ENCODE measurements at places on chromosomes 4 and X. TPM values are rescaled to one million over a fixed set of nuclear protein-coding genes. Genes with fewer than 3 reads are reported as not detected.

Gene EDA2R
- total RNA-seq, result 2.6 TPM

Gene XK
- 3.7 TPM for total RNA-seq

Gene CLOCK
- total RNA-seq, result 17.4 TPM

Gene IL1RAPL1
- 2.3 TPM for total RNA-seq

Gene SLC10A4
- 0.49 TPM for total RNA-seq

Gene SSX7
- not detected for total RNA-seq

Gene TCP11X2
- not detected for total RNA-seq

Gene TEX11
- total RNA-seq, result not detected

Gene GC
- 0.35 TPM for total RNA-seq

Gene GPC4
- 34.1 TPM for total RNA-seq

- H3K36me3 ChIP-seq, result no peaks in the 10 kb centered on the region
- no peak for DNase-seq
Measured at GRCh38 chrX:121802881-121803412, 755.5 kb downstream of the GLUD2 start.

GRCh38 chr4:36004204-36004851 is 240.0 kb downstream of the ARAP2 start:
- H3K27me3 ChIP-seq, result no peaks in the 10 kb centered on the region
- no peak for DNase-seq
- H3K36me3 ChIP-seq, result no peaks in the 10 kb centered on the region
- H3K4me3 ChIP-seq, result no peak overlapping the region
- H3K4me1 ChIP-seq, result no peaks in the 10 kb centered on the region

GRCh38 chrX:110440016-110440805 is 81.6 kb downstream of the RTL9 start:
- peaks cover 37% of the 10 kb centered on the region for H3K27me3 ChIP-seq
- H3K4me3 ChIP-seq, result no peak overlapping the region
- H3K4me1 ChIP-seq, result peaks cover under 1% of the 10 kb centered on the region
- no peak overlapping the region for H3K27ac ChIP-seq

GRCh38 chrX:126551306-126551705 is 1.3 kb downstream of the DCAF12L1 start:
- H3K27ac ChIP-seq, result no peak overlapping the region
- H3K27me3 ChIP-seq, result peaks cover 2% of the 10 kb centered on the region
- DNase-seq, result no peak
- H3K36me3 ChIP-seq, result no peaks in the 10 kb centered on the region
- H3K4me3 ChIP-seq, result no peak overlapping the region
- no peaks in the 10 kb centered on the region for H3K4me1 ChIP-seq

DNA sequence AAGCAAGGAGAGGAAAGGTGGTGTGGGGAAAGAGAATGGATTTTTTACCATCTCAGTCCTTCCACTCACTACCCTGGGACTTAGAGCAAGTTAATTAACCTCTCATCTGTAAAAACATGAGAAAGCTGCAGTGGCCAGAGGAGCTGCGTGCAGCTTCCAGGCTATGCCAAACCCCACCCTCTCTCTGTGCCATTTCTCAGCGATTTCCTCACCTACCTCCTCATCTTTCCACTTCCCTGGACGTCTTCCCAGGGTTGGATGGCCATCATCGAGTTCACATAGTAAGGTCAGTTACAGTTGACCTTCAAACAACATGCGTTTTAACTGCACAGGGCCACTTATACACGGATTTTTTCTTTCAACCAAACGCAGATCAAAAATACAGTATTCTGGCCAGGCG is 64.3 kb downstream of the SMIM20 start:
- no peak for DNase-seq
- H3K36me3 ChIP-seq, result no peaks in the 10 kb centered on the region
- peaks cover 5% of the 10 kb centered on the region for H3K4me1 ChIP-seq
- no peak overlapping the region for H3K4me3 ChIP-seq
- no peaks in the 10 kb centered on the region for H3K27me3 ChIP-seq
- H3K27ac ChIP-seq, result no peak overlapping the region

DNA sequence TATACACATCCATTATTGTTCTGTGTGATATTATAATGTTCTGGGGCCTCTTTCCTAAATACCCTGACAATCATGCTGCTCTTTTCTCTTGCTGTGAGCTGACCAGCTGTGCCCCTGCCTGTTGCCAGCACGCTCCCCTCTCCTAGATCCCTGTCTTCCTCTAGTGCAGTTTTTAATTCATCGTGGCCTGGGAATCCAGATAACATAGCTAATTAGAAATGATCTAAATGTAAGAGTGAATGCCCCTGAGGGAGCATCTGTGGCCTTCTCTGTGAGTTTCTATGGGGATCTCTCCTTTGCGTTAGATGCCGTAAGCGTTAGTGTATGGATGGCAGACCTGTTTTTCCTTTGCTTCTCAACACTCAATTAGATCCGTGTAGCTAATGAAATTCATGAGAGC is 434.3 kb downstream of the SPRY1 start:
- peak; percentile 89 for DNase-seq
- peak overlapping the region; percentile 98 for H3K27ac ChIP-seq
- H3K4me1 ChIP-seq, result peaks cover 23% of the 10 kb centered on the region

DNA sequence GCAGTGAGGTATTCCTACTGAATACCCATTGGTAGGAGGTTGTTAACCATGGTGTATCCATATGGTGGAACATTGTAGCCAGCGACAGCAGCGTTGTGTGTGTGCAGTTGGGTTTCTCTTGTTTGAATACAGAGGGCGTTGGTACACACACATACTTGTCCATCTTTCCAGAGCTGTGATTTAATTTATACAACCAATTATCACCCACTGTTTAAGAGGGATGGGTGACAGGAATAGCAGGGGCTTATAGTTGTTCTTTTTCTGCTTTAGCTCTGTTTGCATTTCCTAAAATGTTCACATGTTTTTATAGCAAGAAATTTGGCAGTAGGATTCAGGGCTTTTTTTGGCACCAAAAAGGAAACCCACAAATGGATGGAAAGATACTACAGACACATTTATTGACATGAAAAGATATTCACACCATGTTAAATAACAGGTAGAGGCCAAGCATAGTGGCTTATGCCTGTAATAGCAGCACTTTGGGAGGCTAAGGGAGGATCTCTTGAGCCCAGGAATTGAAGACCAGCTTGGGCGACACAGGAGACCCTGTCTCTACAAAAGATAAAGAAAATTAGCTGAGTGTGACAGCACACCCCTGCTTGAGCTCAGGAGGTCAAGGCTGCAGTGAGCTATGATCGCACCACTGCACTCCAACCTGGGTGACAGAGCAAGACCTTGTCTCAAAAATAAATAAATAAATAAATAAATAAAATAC is 60.6 kb downstream of the TNIP2 start:
- H3K27ac ChIP-seq, result no peak overlapping the region
- peaks cover 88% of the 10 kb centered on the region for H3K36me3 ChIP-seq
- no peak overlapping the region for H3K4me3 ChIP-seq
- no peaks in the 10 kb centered on the region for H3K27me3 ChIP-seq
- no peak for DNase-seq

DNA sequence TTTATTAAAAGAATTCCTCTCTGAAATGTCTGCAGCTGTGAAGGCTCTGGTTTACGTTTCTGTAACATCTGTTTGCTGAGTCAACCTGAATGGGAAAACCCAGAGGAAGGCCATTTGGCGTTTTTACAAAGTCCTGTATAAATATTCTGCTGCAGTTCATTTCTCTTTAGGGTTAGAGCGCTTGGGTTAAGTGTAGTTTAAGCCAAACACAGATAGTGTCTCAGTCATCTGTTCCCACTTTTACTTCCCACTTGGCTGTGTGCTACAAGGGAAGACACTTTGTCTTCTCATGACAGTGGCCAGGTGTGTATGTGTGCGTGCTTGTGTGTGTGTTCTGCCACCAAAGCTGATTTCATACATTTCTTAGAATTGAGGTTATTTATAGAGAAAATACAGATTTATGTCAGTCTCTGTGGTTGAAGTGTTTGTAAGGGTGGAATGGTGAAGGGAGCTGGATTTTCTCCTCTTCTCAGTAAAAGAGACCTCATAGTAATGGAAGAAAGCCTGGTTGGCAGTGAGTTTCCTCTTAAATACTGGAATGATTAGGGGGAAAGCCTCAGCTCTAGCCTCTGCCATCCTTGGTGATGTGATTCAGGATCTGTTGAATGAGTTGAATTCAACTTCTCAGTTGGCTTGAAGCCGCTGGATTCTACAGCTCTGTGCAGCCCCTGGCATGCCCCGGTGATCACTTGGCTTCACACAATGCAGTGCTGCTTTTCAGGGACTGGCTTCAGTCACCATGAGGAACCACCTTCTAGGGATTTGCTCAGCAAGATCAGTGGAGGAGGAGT is 50.6 kb downstream of the JADE1 start:
- no peaks in the 10 kb centered on the region for H3K27me3 ChIP-seq
- peak; percentile 96 for DNase-seq
- peaks cover 51% of the 10 kb centered on the region for H3K4me1 ChIP-seq
- H3K27ac ChIP-seq, result peak overlapping the region; percentile 39
- H3K36me3 ChIP-seq, result peaks cover 62% of the 10 kb centered on the region

- peak; percentile 82 for DNase-seq
- no peak overlapping the region for H3K4me3 ChIP-seq
- H3K4me1 ChIP-seq, result no peaks in the 10 kb centered on the region
- no peaks in the 10 kb centered on the region for H3K36me3 ChIP-seq
Measured at GRCh38 chr4:157978680-157979361, 194.0 kb downstream of the GASK1B start.

- peaks cover 3% of the 10 kb centered on the region for H3K4me1 ChIP-seq
- no peaks in the 10 kb centered on the region for H3K36me3 ChIP-seq
- peak overlapping the region; percentile 84 for H3K4me3 ChIP-seq
- H3K27ac ChIP-seq, result peak overlapping the region; percentile 97
- peak; percentile 83 for DNase-seq
Measured at GRCh38 chrX:41085878-41086626, 807 bp downstream of the USP9X start.

DNA sequence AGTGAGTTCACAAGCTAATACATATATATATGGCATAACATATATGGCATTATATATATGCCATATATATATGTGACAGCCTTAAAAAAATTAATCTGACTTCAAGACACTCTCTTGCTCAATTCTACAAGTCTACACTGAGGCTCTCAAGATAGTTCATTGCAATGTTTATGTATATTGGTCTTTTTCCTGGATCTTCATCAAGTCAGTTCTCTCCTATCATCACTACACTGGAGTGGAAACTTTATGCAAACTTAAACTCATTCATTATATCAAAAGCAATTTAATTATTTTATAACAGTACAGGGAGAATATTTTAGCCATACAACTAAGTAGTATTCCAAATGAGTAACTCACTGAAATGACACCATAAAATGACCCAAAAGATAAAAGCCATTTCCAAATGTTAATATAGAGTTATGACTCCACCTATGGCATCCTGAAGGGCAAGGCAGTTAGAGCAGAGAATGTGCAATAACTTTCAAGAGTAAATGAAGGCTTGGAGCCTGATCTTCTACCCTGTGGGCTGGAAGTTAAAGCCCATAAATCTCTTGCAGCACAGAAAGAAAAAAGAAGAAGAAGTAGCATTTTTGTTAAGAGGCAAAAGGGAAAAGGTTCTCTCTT is 176.3 kb upstream of the SLIT2 start:
- H3K36me3 ChIP-seq, result no peaks in the 10 kb centered on the region
- no peaks in the 10 kb centered on the region for H3K27me3 ChIP-seq
- no peak overlapping the region for H3K4me3 ChIP-seq

DNA sequence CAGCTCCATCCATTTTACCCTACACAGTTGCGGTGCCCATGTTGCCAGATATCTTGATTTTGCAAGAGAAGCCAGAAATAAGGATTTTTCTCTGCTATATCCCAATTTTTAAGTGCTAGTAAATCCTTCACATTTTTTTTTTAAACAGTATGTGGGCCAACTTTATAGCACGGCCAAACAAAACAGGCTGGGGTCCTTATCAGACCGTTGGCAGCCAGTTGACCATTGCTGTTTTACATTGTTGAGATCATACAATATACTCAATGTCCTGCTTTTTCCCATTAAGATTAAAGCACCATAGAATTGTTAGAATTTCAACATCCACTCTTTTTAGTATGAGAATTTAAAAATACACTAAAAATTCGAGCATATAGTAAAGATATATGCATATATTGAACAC is 150.9 kb downstream of the SPCS3 start:
- H3K27ac ChIP-seq, result no peak overlapping the region
- H3K4me3 ChIP-seq, result no peak overlapping the region
- H3K36me3 ChIP-seq, result no peaks in the 10 kb centered on the region
- H3K27me3 ChIP-seq, result no peaks in the 10 kb centered on the region

DNA sequence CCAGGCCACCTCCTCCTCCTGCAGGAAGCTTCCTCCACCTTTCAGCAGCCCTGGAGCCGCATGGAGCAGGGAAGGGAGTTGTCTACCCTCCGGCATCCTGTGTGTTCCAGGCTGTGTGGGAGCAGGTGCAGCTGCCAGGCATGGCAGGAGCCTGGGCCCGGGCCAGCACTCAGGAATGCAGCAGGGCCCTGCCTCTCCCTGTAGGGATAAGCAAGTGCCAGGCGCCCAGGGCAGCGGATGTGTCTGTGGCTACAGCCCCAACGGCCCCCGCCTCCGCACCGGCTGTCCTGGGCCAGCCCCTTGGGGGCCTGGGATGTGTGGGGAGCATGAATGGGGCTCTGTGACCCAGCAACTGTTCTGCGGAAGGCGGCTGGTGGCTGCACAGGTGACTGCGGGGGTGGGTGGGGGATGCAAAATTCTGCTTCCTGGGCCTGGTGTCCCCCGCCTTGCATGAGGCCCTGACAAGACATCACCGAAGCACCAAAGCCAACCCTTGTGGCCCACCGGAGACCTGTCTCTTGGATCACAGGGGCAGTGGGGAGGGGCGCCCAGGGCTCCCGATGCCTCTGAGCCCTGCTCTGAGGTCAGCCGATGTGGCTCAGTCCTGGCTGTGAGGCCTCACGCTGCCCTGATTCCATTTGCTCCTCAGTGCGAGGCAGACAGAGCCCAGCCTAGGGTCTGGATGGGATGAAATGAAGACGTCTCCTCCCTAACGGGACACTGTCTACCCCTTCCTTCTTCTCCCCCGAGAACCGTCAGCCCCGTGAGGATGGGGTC is 1.4 kb upstream of the DOK7 start:
- peaks cover 58% of the 10 kb centered on the region for H3K4me1 ChIP-seq
- peaks cover 23% of the 10 kb centered on the region for H3K27me3 ChIP-seq
- peak overlapping the region; percentile 86 for H3K27ac ChIP-seq
- no peaks in the 10 kb centered on the region for H3K36me3 ChIP-seq
- DNase-seq, result peak; percentile 86

- H3K27ac ChIP-seq, result no peak overlapping the region
- DNase-seq, result no peak
- no peaks in the 10 kb centered on the region for H3K4me1 ChIP-seq
- no peaks in the 10 kb centered on the region for H3K36me3 ChIP-seq
- H3K27me3 ChIP-seq, result peaks cover 3% of the 10 kb centered on the region
Measured at GRCh38 chrX:11205796-11206195, 87.4 kb upstream of the AMELX start.

- H3K4me3 ChIP-seq, result no peak overlapping the region
- H3K27me3 ChIP-seq, result no peaks in the 10 kb centered on the region
Measured at GRCh38 chr4:55008166-55009056, 117.0 kb downstream of the KDR start.

DNA sequence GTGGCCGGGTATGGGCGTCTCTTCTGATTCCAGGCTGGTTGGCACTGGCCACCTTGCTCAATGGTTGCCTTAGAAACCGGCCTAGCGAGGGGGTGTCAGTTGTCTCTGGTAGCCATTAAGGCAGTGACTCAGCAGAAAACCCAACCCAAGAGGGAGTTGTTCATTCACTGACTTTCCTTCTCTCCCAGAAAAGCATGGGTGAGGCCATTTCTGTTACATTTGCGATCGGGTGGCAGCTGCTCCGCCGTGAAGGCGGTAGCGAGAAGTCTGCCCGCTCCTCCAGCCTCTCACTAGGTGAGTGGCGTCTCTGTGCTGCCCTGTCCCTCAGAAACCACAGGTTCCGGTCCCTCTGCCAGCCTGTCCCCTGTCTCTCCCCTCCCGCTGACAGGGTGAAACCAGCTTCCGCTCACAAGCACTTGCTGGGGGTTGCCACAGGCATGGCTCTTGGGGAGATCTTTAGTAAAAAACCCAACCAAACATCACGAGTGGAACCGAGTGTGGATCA is 17.4 kb downstream of the IRAK1 start:
- peaks cover 60% of the 10 kb centered on the region for H3K27me3 ChIP-seq
- peak; percentile 43 for DNase-seq
- no peak overlapping the region for H3K4me3 ChIP-seq
- peaks cover 3% of the 10 kb centered on the region for H3K4me1 ChIP-seq
- H3K27ac ChIP-seq, result no peak overlapping the region
- H3K36me3 ChIP-seq, result peaks cover 3% of the 10 kb centered on the region

Measured in muscle of leg (tissue), 16 donors.